ENCODE measurements at places on chromosomes 5 and 9.

- no peak for DNase-seq
These were observed 341.4 kb downstream of the DIRAS2 start for GRCh38 chr9:90301277-90301653.

GRCh38 chr5:67066815-67067214, 129.8 kb downstream of the CD180 start:
- no peak for DNase-seq

DNA sequence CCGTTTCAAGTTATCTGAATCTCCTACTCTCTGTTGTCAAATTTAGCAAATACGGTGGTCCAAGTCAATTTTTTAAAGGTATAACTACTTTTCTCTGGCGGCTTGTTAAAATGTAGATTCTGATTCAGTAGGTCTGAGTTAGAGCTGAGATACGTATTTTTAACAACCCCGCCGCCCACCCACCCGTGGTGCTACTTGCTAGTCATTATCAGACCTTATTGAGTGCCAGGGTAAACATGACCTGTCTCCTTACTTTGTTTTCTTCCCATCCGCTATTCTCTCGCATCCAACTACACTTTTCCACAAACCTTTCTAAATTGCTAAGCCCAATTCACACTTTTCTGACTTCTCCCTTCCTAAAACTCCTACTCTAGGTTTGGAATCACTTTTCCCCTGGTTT, 694 bp upstream of the PLAA start:
- no peak for DNase-seq

DNA sequence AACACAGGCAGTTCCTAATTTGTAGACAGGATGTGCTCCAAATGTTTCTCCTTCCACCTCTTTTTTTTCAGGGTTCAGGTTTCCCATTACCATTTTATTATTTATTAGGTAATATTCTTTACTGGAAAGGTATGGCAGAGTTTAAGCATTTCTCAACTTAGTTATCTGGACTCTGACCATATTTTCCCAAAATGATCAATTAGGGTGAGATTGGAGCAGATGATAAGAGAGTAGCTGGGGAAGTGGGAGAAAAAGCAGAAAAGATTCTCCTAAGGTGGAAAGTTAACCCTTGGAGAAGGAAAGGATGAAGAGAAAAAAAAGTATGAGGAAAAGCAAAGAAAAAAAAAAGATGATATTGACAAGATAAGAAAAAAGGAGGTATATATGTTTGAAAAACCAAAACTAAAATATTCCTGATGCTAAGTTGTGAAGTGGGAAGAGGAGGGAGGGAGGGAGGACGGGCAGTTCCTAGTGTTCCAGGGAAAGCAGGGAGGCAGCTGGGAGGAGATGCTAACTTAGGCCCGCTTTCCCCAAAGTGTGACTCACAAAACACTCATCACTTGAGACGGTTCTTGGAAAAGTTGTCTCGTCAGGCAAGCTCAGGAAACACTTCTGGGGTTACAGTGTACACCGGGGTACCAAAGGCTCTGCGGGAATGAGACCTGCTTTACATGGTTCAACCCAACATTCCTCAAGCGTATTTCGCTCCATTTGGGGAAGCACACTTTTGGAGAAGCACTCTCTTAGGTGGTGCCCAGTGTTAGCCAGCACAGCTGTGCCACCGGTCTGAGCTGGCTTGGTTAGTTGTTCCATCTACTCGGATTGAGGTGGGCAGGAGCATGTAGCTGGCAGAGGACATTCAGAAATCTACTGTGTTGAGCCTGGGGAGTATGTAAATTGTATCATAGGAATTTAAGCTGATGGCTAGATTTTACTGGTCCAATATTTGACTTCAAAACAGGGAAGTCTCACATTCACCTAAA, 35.1 kb downstream of the B4GALT1 start:
- DNase-seq = no peak

DNA sequence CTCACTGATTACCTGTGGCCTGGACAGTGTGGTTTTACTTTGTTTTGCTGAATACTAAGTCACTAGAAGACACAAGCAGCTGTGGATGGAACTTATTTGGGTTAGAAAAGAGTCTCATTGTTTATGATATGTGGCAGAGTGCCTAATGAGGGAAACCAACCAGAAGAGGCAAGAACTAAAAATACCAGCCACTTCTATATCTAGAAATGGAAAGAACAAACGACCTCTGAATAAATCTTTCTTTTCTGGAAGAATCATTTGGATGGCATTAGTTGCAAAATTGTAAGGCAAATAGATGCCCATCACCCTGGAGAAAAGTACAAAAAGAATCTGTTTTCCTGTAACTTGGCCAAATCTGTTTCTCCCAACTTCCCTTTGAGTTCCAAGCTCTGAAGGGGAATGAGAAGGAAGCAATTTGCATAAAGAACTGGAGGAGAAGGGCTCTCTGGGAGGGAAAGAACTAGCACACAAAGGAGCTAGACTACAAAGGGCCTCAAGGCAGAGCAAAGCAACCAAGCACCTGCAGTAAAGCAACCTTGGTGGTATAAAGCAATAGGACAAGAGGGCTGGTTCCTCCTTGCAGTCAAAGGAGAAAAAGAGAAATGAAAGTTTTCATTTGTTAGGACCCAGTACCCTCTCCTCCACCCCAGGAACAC, 455.4 kb downstream of the CAAP1 start:
- DNase-seq = no peak

- DNase-seq = no peak
These were observed 138.4 kb downstream of the C9orf152 start for GRCh38 chr9:110069326-110070248.

DNA sequence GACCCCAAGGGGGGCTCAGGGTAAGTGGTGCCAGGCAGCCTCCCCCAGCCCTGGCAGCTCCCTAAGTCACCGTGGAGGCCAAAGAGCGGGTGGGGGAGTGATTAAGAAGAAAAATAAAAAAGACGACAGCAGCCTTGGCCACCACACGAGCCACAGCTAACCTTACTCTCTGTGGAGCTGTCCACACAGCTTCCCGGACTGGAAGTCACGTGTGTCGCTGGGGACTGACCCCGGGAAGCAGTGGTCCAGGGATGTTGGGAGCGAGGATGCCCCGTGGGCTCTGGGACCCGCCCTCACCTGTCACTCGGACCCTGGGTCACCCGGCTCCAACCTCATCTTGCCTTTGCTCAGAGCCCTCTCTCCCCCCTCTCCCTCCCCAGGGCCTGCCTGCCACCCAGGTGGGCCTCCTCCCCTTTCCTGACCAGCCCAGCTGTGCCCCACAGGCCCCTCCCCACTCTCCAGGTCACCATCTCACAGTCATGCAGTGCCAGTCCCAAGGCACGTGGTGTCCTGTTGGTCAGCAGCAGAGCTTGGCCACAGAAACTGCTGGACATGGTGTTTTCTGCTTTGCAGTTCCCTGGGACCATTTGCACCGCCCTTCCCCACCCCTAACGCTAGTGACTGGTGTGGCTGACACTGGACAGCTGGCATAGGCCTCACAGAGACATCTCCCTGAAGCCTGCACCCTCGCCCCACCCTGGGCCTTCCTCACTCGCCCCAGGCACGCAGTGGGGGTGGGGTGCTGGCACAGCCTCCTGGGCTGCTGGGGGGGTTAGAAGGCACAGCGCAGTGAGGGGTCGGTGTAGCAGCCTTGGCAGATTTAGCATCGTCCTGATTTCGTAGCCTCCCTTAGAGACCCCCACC, 9.8 kb upstream of the EXOC3 start:
- no peak for DNase-seq

DNA sequence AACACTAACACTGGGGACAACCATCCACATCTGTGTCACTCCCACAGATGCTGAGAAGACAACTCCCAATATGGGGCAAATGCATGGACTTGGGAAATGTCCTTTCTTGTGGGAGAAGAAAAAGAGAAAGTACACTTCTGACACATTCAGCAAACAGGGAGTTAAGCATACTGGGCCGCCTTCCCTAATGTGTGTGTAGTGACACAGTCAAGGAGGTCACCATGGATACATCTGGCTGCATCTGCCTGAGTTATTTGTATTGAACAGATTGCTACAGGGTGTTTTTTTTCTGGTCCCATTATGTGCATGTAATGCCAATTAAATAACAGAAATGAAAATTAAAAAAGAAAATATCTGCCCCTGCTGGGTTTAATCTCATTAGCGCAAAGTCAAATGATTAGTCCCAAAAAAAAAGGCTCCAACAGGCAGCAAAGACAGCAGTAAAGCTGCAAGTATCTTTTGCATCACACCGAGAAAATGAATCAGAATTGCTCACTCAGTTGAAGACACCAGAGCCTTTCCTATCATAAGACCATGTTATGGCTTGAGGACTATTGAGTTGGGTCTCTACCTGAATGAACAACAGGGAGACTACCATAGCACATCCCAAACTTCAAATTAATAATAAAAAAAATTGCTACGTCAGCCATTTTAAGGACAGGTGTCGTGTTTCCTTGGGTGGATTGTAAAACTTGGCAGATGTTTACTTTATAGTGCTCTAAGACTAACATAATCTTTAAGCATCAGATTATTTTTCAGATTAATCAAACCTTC, 395.9 kb downstream of the DTWD2 start:
- no peak for DNase-seq

GRCh38 chr9:137382444-137383080, 40.4 kb downstream of the EXD3 start:
- no peak for DNase-seq

DNA sequence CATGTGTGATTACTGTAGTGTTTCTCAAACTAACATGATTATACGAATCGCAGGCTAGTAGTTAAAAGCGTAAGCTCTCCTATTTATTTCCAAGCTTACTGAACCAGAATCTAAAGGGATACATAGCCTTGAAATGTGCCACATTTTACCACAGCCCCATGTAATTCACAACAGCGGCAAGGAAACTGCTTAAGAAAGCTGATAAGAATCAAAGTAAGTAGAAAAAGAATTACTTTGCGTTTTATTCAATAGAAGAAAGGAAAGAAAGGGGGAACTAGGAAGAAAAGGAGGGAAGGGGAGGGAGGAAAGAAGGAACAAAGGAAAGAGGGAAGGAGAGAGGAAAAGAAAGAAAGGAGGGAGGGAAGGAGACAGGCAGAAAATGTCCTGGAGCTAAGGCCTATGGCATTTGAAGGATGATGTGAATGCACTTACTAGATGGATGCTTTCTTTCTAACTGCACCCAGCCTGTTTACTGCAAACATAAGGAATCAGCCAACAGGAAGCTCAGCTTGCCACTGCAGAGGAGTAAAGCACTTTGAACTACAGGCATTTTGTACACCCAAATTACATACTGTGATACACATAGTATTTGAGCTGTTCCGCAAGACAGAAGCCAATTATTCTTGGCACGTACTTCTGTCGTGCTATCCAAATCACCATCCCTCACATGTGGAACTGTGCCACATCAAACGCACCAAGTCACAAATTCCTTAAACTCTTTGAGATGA, 521.7 kb downstream of the RAB3C start:
- no peak for DNase-seq

DNA sequence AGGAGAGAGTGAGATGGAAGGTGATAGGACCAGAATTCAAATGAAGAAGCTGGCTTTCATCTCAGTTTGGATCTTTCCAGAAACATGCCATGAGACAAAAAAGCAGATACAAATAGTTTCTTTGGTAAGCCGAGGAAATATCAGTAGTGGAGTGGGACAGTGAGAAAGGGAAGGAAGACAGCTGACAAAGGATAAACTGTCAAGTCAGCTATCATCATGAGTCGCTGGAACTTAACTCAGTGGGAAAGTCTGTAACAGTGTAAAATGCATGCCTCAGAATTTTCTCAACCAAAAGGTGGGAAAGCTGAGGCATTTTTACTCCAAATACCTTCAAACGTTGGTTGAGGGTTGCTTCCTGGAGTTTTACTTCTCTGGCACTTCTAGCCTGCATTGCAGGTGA, 129.8 kb downstream of the PLPPR1 start:
- DNase-seq = no peak

DNA sequence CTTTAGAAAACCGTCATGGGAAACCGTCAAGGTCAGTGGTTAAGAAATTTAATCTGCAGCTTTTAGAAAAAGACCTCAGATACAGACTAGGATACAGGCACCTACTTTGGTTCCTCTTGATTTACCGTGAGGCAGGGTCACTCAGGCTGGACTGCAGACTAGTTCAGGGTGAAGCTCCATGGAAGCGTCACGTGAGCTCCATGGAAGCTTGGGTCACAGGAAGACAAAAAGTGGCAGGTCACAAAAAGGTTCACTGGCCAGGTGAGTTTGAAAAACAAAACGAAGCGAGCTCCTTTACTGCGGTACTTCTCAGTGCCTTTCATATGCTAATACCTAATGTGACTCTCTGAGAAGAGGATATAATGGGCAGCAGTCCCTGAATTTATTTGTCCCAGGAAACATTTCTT, 43.0 kb downstream of the PRRC2B start:
- DNase-seq = no peak

DNA sequence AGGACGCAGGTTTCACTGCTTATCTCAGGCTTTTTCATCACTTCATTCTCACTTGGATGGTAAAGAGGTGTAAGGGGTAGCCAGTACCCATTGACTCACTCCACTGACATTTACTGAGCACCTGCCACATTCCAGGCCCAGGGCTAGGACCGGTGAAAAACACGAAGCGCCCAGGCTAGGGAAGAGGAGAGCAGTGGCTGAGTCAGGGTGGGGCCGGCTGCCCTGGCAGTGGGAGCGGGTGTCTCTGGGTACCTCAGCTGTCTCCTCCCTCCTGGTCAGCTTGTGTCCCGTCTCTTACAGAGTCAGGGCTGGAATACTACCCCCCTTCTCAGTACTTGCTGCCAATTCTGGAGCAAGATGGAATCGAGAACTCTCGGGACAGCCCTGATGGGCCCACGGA, 22.2 kb downstream of the LRSAM1 start:
- DNase-seq = no peak

DNA sequence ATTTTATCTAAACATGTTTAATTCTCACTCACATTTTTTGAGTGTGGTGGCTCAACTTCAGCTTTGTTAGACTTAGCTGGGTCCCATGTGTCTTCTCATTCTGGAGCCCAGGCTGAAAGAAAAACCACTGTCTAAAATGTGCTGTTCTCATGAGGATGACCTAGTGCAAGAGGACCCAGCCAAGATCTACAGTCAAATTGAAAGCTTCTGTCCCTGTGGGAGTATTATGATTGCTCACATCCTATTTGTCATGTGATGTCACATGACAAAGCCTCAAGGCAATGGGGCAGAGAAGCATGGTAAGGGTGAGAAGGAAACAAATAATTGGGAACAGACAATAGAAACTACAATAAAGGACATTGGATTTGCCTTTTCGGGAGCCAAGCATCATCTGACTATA, 113.4 kb upstream of the ASTN2 start:
- no peak for DNase-seq

GRCh38 chr9:18477121-18477660, 3.2 kb downstream of the ADAMTSL1 start:
- DNase-seq = no peak

DNA sequence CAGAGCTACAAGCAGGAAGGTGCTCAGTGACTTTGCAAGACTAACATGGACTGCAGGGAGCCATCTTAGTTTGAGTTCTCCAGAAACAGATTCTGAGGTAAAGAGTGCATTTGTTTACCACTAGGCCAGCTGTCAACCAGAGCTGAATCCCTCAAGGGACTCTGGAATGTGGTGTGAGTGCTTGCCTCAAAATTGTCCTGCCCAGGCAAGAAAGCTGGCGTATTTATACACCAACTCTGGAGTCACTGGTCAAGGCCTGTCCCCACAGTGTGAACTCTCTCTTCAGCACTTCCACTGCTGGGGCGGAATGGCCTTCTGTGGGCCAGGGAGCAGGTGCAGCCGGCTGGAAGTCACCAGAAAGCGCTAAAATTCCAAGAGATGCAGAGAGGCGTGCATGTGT, 139.2 kb upstream of the TBCA start:
- no peak for DNase-seq
